ENCODE measurements at places on chromosomes 13 and 19.

- no peak for DNase-seq
Observed at GRCh38 chr19:41799444-41800000, 3.1 kb downstream of the CEACAM3 start.

DNA sequence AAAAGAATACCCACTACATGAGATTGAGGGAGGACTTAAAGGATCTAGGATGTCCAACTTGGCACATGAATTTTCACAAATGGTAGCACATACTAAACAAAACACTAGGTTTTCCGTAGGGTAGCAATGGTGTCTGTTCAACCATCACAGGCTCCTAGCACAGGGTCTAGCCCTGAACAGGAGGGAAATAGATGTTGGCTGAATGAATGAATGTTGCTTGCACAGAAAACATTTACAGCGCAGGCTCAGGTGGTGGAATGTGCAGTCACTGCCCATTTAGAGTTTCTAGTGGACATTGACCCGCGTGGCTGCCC is 1.9 kb upstream of the MYCBP2 start:
- no peak for DNase-seq

DNA sequence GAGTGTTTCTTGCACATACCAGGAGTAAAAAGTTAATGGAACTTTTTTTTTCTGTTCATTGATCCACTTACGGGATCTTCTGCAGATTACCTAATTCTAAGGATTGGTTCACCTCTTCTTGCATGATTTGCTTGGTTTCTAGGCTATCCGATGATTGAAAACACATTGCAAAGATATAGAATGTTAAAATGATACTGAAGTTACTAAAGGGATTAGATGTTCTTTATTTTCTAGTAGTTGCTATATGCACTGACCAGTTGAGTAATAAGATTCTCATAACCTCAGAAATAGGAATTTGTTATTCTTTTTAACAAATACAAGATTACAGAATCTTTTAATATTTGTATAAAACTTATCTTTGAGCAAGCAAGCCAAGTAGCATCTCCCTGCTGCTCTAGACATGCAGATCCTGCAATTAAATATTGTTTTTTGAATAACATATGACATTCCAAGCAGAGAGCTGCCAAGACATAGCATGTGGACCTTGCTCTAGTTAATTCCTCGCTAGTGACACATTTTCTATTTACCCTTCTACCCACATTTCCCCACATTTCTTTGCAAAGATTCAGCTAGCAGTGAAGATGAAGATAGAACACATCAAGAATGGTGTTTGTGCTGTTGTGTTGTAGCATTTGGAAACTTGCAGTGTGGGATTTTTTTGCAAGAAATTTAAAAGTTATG is 51.7 kb upstream of the RNF113B start:
- DNase-seq = no peak

- no peak for DNase-seq
Observed at GRCh38 chr19:49988433-49988832, 27.5 kb upstream of the SIGLEC11 start.

GRCh38 chr19:28972058-28972852 is 240.7 kb downstream of the UQCRFS1 start:
- DNase-seq = no peak

- DNase-seq = no peak
Observed at GRCh38 chr13:33303855-33304597, 18.5 kb upstream of the STARD13 start.

GRCh38 chr19:1814391-1814790 is 2.3 kb upstream of the ATP8B3 start:
- DNase-seq = no peak
